ENCODE measurements at places on chromosomes 5 and 9.

GRCh38 chr5:78243639-78244038, 50.9 kb downstream of the AP3B1 start:
- H3K36me3 ChIP-seq: peaks cover 10% of the 10 kb centered on the region
- H3K4me3 ChIP-seq: no peak overlapping the region
- H3K27me3 ChIP-seq: no peaks in the 10 kb centered on the region
- H3K27ac ChIP-seq: no peak overlapping the region

GRCh38 chr5:172569861-172570558, 71.1 kb upstream of the NEURL1B start:
- no peaks in the 10 kb centered on the region for H3K36me3 ChIP-seq
- peak overlapping the region; percentile 72 for H3K27ac ChIP-seq
- no peaks in the 10 kb centered on the region for H3K27me3 ChIP-seq

GRCh38 chr5:43572357-43572756, 15.5 kb upstream of the PAIP1 start:
- H3K4me1 ChIP-seq: no peaks in the 10 kb centered on the region
- no peak overlapping the region for H3K4me3 ChIP-seq
- no peaks in the 10 kb centered on the region for H3K36me3 ChIP-seq
- peak overlapping the region; percentile 15 for H3K27ac ChIP-seq
- H3K27me3 ChIP-seq: no peaks in the 10 kb centered on the region

DNA sequence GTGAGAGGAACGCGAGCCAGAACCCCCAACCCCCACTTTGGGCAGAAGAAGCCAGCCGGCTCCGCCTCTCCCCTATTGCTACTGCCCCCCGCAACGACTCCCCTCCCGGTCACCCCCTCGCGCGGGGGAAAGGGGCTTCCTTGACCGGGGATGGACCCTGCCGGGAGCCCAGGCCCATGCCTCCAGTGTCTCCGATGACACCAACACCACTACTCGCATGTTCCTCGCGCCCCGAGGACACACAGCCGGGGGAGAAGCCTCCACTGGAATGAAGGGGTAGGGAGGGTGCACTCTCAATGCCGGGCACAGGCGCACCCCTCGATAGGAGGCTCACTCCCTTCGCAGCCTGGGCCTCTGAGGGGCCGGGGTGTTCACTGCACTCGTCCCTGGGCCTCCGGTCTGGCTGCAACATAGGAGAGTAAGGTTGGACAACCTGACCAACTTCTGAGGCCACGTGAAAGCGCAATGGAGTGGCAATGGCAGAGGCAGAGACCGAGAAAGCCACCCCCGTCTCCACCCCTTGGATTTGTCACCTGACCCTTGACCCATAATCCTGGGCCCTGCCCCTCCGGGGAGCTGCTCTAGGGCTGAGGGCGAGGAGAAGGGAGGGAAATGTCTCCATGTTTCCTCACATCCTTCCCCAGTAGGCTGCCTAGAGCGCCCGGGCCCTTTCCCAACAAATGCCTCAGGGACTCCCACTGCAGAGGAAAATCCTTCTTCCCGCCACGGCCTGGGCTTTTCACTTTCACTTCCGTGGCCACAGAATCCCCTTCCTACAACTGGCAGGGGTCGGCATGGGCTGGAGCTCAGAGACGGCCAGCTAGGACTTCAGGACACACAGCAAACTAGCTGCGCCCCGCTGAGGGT, 1.1 kb upstream of the CNTFR start:
- DNase-seq: no peak
- H3K27me3 ChIP-seq: no peaks in the 10 kb centered on the region
- H3K4me3 ChIP-seq: peak overlapping the region; percentile 73

- no peaks in the 10 kb centered on the region for H3K36me3 ChIP-seq
- peaks cover 15% of the 10 kb centered on the region for H3K4me1 ChIP-seq
- H3K27me3 ChIP-seq: no peaks in the 10 kb centered on the region
- no peak overlapping the region for H3K27ac ChIP-seq
- H3K4me3 ChIP-seq: no peak overlapping the region
These were observed 3.5 kb upstream of the NEK6 start for GRCh38 chr9:124254261-124254682.
